ENCODE measurements at places on chromosomes 16 and 17. TPM values are rescaled to one million over a fixed set of nuclear protein-coding genes. Genes with fewer than 3 reads are reported as not detected.

The MMP15 gene
- polyA plus RNA-seq, result 12.1 TPM

The ABCA9 gene
- polyA plus RNA-seq, result 4.2 TPM

The OR4D1 gene
- 0.10 TPM for polyA plus RNA-seq

The FBXW10B gene
- 1.4 TPM for polyA plus RNA-seq

The ABI3 gene
- 4.2 TPM for polyA plus RNA-seq

The ATP2A3 gene
- 2.9 TPM for polyA plus RNA-seq

The ZG16 gene
- polyA plus RNA-seq, result 0.08 TPM

The RASL10B gene
- polyA plus RNA-seq, result 13.0 TPM

The KIF2B gene
- polyA plus RNA-seq, result not detected

The DNAI2 gene
- polyA plus RNA-seq, result 0.12 TPM

The CCR7 gene
- 0.20 TPM for polyA plus RNA-seq

The TBC1D16 gene
- polyA plus RNA-seq, result 33.1 TPM

The HID1 gene
- polyA plus RNA-seq, result 10.8 TPM

The GPR139 gene
- not detected for polyA plus RNA-seq

The ARSG gene
- polyA plus RNA-seq, result 6.2 TPM

The SCIMP gene
- 2.0 TPM for polyA plus RNA-seq

The ACSM5 gene
- 4.9 TPM for polyA plus RNA-seq

The CDH13 gene
- 8.7 TPM for polyA plus RNA-seq

The PMFBP1 gene
- polyA plus RNA-seq, result 4.7 TPM

The CCL8 gene
- polyA plus RNA-seq, result 0.15 TPM

The NXPH3 gene
- polyA plus RNA-seq, result 0.76 TPM

The NTN1 gene
- 3.3 TPM for polyA plus RNA-seq

The NT5C gene
- polyA plus RNA-seq, result 40.0 TPM

The LRRC36 gene
- 8.7 TPM for polyA plus RNA-seq

The TLCD3B gene
- 1.2 TPM for polyA plus RNA-seq

The NPW gene
- 3.8 TPM for polyA plus RNA-seq

The RAC3 gene
- 10.1 TPM for polyA plus RNA-seq

The FBXL16 gene
- polyA plus RNA-seq, result 0.75 TPM

The ITGA2B gene
- polyA plus RNA-seq, result 4.4 TPM

The USP31 gene
- 8.4 TPM for polyA plus RNA-seq

The ST6GALNAC1 gene
- 0.28 TPM for polyA plus RNA-seq

The TMEM256 gene
- 74.9 TPM for polyA plus RNA-seq

The IL21R gene
- 0.30 TPM for polyA plus RNA-seq

The P2RX5 gene
- 0.95 TPM for polyA plus RNA-seq

The MT1H gene
- 15.7 TPM for polyA plus RNA-seq

The KRT12 gene
- polyA plus RNA-seq, result 0.37 TPM

The NUDT21 gene
- polyA plus RNA-seq, result 155 TPM

The PNMT gene
- 1.7 TPM for polyA plus RNA-seq

The LLGL2 gene
- polyA plus RNA-seq, result 67.5 TPM

The PPL gene
- polyA plus RNA-seq, result 30.3 TPM

Measured in left kidney (tissue), 8 donors.